ENCODE measurements at places on chromosomes 11 and 22.

DNA sequence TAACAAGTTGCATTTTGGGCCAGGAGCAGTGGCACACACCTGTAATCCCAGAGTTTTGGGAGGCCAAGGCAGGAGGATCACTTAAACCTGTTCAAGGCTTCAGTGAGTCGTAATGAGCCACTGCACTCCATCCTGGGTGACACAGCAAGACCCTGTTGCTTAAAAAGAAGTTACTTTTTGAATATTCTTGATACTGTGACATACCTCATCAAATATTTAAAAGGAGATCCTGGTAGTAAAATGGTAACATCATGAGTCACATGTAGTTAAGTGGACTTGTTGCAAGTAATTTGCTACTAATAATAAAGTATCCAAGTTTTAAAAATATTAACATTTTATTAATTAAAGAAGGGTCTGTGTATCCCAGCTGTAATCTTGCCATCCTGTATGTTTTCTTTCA is 18.3 kb downstream of the HMGXB4 start:
- DNase-seq, result no peak

- DNase-seq, result no peak
Measured at GRCh38 chr11:115420505-115420904, 83.7 kb downstream of the CADM1 start.

DNA sequence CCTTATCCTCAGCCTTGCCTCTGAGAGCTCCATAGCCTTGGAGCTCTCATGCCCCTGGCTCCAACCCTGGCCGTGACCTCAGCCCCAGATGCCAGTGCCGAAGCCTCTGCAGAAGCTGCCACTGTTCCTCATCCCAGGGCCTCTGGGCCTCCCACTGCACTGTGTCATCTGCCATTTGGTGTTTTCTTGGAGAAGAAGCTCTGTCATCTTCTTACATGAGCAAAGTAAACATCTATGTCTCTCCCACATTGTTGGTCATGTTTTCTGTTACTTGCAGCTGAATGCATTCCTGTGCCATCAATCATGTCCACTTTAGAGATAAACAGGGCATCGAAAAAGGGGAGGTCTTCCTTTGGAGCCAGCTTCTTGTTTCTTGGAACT is 45.0 kb upstream of the FTH1 start:
- DNase-seq, result peak; percentile 33

DNA sequence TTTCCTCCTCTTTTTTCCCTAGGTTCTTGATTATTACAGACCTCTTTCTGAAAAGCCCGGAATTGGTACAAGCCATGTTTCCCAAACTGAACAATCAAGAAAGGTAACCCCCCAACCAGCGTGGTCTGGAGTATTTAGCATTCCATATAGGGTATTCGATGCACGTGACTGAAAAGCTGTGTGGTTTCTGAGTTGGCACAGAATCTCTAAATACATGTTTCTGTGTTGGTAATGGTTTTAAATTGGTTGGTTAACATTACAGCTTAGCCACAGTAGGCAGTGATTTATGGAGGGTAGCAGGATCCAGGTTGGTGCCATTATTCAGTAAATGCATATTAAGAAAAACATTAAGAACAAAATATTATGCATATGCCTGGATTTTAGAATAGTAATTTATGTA is 46.8 kb downstream of the ATXN10 start:
- DNase-seq, result no peak

GRCh38 chr11:21541187-21541751 is 651.6 kb upstream of the ANO5 start:
- DNase-seq, result no peak

GRCh38 chr11:99614352-99614751 is 593.6 kb downstream of the CNTN5 start:
- no peak for DNase-seq

All from brain microvascular endothelial cell (primary cell).